ENCODE measurements at places on chromosomes 1 and 21. TPM values are rescaled to one million over a fixed set of nuclear protein-coding genes. Genes with fewer than 3 reads are reported as not detected.

GRCh38 chr1:37861151-37861550, 1.8 kb upstream of the MTF1 start:
- DNase-seq = no peak

DNA sequence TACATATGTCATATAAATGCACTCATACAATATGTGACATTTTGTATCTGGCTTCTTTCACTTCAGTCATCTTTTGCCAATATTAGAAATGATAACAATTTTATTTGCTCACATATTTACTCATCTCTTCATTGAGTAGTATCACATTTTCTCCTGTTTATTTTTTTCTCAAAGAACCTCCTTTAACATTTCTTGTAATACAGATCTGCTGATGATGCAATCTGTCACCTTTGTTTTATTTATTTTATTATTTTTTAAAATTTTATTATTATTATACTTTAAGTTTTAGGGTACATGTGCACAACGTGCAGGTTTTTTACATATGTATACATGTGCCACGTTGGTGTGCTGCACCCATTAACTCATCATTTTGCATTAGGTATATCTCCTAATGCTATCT, 15.8 kb upstream of the TSHB start:
- DNase-seq = no peak

DNA sequence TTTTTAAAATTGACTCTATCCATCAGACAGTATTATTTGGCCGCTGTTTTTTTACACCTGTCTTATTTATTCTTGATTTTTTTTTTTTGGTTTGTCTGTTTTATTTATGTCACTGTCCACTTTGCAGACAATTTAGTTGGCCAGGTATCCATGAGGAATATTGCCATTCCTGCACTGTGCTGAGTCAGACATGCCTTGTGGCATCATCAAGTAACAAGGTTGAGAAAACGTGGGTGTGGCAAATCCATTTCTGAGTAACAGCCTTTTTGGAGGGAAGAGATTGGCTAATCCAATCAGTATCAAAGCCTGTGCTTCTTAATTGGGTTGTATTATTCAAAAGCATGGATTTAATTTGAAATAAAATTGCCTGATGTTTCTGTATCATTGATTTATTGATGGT, 463.1 kb downstream of the USP25 start:
- DNase-seq = peak; percentile 43

DNA sequence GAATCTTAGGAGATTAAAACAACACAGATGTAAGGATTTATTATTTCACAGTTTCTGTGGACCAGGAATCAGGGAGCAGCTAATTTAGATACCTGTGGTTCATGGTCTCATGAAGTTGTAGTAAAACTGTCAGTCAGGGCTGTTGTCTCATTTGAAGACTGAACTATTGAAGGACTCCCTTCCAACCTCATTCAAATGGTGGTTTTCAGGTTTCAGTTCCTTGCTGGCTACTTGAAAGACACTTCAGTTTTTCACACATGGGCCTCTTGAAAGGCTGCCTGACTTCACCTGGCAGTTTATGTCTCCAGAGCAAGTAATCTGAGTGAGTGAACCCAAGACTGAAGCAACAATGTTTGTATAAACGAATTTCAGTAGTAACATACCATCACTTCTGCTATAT, 915.9 kb downstream of the PLA2G4A start:
- no peak for DNase-seq

GRCh38 chr1:90291431-90292216, 296.7 kb downstream of the ZNF326 start:
- DNase-seq = no peak

GRCh38 chr1:72777918-72778317, 495.6 kb upstream of the NEGR1 start:
- no peak for DNase-seq

- DNase-seq = peak; percentile 55
Observed at GRCh38 chr1:193181985-193182384, 4.4 kb downstream of the B3GALT2 start.

DNA sequence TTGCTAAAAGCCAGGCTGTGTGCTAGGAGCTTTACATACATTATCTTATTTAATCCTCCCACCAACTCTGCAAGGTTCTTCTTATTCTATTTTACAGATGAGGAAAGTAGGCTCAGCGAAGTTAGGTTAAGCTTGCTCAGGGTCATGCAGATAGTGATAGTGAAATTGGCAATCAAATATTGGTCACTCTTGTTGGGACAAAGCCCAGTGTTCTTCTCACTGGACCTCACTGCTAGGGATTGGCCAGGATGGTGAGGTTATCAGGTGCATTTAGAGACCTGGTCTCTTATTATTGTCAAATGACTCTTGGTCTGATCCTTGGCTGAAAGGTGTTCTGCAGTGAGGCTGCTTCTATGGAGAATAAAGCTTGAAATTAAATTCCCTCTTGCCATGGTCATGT, 145.1 kb downstream of the CNIH3 start:
- DNase-seq = no peak

DNA sequence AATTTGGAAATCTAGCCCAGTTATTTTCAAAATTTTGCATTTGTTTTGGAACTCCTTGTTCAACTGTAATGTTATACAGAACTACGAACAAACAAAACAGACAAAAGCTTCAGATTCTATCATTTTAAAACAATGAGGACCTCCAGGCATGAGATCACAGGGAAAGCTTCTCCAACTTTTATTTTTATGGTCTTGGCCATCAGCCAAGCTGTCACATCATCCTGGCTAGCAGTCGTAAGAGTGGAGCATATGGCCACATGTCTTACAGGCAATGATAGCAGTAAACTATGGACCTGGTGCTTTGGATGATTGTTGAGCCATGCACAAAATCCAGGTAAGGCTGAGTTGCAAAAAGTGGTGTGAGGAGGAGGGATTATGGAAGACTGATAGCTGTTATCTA, 299.6 kb downstream of the LMX1A start:
- no peak for DNase-seq

DNA sequence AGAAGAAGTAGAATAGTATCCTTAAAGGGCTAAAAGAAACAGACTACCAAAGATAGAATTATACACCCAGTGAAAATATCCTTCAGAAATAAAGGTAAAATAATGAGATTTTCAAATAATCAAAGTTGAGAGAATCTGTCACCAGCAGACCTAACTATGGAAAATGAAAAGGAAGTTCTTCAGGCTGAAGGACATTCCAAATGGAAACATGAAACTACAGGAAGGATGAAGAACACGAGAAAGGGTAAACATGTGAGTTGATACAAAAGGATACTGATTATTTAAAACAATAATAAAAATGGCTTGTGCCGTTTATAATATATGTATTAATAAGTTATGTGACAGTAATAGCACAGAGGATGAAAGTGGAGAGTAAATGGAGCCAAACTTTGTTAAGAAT, 57.1 kb upstream of the SLFNL1 start:
- DNase-seq = no peak

GRCh38 chr1:173960625-173961024, 43.5 kb upstream of the SERPINC1 start:
- DNase-seq = no peak

DNA sequence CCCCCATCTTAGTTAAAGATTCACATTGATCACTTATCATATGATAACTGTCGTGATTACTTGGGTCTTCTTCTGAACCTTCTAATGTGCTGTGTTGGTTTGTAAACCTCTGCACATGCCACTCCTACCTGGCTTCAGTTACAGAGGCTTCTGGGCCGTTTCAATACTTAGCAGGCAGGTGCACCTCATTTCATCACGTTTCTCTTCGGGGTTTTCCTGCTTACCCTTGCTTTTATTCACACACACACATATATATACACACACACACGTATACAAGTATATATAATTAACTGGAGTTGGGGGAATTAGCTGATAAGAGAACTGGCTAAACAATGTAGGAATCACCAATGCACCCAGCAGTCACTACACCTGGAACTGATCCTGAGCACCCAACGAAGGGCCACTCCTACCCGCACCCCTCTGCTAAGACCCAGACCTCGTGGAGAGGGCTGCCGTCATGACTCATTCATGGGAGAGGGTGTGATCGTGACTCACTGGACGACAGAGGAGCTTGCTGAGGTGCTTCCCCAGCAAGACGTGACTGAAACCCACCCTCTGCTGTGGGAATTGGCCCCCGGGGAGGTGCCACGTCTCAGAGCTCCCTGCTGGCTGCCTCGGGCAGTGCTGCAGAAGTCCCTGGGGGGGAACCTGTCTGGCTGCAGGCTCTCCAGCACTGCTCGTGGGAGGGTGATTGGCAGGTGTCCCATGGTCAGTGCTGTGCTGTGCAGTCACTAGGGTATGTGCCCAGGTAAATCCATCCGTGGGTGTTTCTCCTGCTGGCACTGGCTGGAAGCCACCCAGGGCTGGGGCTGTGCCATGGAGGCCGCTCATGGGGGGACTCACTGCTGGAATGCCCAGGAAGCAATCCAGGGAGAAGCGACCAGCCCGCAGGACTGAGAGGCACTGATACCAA, 166.6 kb downstream of the DYRK1A start:
- DNase-seq = peak; percentile 23

DNA sequence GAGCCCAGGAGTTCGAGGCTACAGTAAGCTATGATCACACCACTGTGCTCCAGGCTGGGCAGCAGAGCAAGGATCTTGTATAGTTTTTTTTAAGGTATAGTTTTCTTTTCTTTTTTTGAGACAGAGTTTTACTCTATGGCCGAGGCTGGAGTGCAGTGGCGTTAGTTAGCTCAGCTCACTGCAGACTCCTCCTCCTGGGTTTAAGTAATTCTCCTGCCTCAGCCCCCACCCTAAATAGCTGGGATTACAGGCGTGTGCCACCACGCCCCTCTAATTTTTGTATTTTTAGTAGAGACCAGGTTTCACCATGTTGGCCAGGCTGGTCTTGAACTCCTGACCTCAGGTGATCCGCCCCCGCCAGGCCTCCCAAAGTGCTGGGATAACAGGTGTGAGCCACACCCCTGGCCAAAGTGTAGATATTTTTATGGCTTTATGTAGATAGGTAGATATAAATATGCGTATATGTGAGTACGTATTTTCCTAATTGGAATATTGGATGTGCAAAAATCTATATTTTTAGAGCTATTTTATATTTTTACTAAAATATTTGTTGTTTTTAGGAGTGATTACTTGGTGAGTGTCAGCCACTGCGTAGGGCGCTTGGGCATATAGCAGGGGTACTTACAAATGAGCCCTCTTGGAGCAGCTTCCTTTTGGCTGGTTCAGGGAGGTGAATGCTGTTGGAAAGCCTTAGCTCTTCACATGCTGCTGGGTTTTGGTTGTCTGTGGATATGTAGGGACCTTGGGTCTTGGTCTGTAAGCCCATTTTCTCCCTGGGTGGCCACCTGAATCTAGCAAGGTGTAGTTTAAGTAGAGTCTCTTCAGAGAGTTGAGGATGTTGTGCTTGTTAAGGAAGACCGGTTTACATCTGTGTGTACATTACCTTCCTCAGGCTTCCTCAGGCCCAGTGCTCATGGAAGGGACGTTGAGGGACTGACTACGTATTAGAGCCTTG, 9.5 kb downstream of the KDM4A start:
- no peak for DNase-seq

DNA sequence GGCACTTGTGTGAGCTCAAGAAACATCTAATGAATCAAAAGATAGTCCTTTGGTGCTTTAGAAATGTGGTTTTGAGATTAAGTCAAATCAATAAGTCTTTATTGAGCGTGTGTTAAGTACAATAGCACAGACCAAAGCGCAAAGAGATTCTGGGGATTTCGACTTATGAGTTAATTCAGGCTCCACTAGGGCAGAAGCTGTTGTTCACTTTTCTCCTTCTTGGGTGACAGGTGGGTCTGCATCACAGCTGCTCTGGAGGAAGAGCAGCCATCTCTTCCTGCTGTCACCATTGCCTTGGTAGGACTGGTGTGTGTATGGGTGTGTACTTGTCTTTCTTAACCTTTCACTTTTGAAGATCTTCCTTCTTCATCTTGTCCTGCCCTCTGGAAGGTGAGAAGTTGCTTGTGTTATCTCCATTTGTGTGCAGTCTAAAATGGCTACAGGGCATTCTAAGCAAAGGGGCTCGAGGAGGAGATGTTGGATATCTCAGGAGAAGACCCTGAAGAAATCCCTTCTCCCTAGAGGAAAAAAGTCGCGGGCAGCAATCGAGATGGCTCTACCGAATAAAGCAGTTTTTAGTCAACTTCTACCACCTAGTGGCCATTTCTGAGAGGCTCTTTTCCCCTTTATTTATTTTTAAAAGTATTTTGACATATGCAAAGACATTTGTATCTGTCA, 22.9 kb upstream of the DISC1 start:
- peak; percentile 57 for DNase-seq

GRCh38 chr1:225343618-225344017, 84.2 kb downstream of the LBR start:
- peak; percentile 34 for DNase-seq

GRCh38 chr1:192983349-192983980, 75.7 kb downstream of the UCHL5 start:
- DNase-seq = no peak

DNA sequence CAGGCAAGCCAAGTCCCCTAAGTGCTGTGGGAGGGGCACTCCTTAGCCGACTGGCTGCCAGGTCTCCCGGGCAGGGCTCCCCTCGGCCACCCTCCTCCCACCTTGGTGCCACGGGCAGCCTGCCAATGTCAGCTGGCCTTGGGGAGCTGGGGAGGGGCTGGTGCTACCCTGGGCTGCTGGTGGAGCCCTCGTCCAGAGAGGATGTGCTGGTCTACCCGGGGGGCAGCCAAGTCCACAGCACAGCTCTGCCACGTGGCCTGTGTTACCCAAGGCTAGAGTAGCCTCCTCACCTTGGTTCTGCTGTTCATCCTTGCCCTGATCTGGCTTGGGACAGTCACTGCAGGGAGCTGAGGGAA, 42.9 kb downstream of the CRYAA start:
- DNase-seq = no peak

- DNase-seq = no peak
Observed at GRCh38 chr1:33955096-33955495, 91.2 kb downstream of the HMGB4 start.

DNA sequence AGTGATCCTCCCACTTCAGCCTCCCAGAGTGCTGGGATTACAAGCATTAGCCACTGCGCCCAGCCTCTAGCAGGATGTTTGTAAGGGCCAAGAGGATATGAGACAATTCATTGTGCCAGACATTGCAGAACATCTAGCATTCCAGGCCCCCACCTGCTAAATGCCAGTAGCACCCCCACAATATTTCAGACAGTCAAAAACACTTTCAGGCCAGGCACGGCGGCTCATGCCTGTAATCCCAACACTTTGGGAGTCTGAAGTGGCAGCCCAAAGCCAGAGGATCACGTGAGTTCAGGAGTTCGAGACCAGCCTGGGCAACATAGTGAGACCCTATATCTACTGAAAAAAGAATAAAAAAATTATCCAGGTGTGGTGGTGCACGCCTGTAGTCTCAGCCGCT, 12.9 kb downstream of the PPIE start:
- DNase-seq = no peak

DNA sequence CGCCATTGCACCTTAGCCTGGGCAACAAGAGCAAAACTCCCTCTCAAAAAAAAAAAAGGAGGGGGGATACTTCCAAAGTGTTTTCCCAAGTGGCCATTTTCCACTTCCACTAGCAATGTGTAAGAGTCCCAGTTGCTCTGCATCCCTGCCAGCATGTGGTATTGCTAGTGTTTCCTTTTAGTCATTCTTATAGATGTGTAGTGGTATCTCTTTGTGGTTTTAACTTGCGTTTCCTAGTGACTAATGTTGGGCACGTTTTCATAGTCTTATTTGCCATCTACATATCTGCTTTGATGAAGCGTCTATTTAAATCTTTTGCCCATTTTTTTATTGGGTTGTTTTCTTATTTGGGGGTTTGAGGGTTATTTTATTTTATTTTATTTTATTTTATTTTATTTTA, 31.1 kb downstream of the INAVA start:
- DNase-seq = peak; percentile 48

GRCh38 chr1:116538544-116538943, 32.3 kb downstream of the CD58 start:
- DNase-seq = peak; percentile 75

The ITLN2 gene
- total RNA-seq = not detected

The SELP gene
- not detected for total RNA-seq

The KIF17 gene
- total RNA-seq = 0.13 TPM

The DPYD gene
- 46.6 TPM for total RNA-seq

The OR2T11 gene
- total RNA-seq = not detected

The IVL gene
- not detected for total RNA-seq

Data from LHCN-M2 (cell line).